Hematopoietic multipotent progenitor cell treated with erythropoietin and hydrocortisone succinate and interleukin-3 and kit ligand, for 4 days (in vitro differentiated cells): ENCODE measurements at places on chromosomes 6 and 20.
A peak's percentile ranks its signal among the peaks of the same experiment; 100 is the strongest.

GRCh38 chr6:30775104-30775503 lies 30.8 kb upstream of the IER3 start:
- no peak for DNase-seq

DNA sequence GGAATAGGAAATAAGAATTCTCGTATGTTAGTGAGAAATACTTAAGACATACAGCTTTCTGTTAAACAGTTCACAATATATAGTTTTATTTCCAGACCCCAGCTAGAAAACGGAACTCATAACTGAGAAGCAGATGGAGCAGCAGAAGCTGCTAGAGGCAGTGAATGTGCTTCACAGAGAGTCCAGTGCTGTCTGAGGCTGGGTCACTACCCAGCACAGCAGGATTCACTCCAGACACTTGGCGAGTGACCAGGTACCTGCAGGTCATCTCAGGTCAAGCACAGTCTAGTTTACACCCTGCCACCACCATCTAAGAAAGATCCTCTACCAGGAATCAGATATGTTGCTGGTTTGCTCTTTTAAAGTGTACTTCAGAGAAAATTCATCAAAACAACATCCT lies 243.1 kb upstream of the RAB32 start:
- DNase-seq, result no peak

- DNase-seq, result no peak
These were observed 43.9 kb upstream of the GGTLC1 start for GRCh38 chr20:24032400-24032898.

GRCh38 chr6:111114087-111114443 lies 26.8 kb downstream of the SLC16A10 start:
- DNase-seq, result peak; percentile 56

DNA sequence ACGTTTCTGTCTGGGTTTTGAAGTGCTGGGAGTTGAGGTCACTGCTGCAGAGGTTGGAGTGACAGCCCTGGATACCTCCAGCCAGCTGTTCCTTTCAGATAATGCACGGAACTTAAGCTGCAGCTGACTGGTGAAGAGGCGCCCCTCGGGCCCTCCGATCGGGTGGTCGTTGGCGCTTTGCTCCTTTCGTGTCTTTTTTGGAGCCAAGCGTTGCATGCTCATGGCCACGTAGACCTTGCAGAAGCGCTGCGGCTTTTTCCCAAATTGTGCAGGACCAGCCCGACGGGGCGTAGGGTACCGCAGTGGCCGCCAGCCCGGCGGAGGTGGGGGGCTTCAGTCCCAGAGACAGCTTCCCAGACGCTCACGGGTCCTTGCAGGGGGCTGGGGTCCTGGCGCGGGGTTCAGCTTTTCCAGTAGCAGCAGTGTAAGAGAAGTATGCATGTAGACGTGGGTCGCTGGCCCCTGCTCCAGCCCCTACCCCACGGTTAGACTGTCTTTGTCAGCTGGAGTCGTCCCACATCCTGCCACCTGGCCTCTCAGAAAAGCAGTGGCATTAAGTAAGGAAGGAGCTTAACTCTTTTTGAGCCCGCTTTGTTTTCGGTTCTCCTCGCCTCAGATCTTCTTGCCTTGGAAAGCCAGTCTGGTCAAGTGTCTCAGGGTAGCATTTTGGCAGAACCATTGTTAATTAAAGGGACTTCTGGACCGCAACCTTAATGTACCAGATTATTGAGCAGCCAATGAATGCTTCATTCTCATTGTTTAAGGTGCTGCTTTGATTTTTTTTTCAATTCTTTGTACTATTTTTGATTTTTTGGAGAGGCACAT lies 838 bp downstream of the TNFAIP3 start:
- DNase-seq, result peak; percentile 68

DNA sequence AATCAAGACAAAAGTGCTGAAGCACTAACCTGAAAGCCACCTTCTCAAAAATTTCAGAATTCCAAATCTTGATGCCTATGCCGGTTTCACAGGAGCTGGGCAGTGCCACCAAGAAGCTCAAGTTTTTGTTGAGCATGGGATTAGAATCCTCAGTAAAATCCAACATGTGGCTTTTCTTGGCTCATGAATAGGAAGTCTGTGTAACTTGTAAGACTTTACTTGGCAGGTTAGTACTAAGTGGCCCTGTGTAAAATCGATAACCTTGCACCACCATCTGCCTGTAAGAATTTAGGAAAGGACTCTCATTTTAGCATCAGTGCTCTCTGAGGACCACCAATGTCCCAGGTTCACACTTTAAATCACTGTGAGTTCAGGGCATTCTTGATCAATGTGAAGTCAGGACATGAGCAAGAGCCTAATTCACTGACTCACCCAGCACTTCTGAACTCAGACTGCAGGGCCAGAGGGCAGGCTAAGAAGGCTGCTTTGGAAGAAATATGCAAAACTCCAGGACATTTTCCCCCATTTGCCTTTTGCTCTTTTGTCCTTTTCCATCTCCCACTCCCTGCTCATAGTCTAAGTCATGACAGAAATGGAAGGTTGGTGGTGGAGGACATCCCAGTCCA lies 113.2 kb downstream of the EDN1 start:
- DNase-seq, result no peak

DNA sequence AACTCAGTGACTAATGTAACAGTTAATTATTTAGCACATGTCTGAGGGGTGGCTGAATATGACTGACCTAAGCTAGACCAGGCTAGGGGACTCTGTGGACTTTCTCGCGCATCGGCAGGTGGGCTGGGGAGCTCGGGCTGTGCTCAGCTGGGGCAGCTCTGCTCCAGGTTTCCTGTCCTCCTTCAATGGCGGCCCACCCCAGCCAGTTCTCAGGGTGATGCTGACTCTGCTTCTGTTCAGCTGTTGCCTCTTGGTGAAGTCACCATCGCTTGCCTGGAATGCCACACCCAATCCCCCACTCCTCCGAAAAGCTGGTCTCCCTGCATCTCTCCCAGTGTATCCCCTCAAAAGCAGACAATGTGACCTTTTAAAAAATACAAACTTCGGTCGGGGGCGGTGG lies 20.0 kb downstream of the PPP1R3G start:
- no peak for DNase-seq

DNA sequence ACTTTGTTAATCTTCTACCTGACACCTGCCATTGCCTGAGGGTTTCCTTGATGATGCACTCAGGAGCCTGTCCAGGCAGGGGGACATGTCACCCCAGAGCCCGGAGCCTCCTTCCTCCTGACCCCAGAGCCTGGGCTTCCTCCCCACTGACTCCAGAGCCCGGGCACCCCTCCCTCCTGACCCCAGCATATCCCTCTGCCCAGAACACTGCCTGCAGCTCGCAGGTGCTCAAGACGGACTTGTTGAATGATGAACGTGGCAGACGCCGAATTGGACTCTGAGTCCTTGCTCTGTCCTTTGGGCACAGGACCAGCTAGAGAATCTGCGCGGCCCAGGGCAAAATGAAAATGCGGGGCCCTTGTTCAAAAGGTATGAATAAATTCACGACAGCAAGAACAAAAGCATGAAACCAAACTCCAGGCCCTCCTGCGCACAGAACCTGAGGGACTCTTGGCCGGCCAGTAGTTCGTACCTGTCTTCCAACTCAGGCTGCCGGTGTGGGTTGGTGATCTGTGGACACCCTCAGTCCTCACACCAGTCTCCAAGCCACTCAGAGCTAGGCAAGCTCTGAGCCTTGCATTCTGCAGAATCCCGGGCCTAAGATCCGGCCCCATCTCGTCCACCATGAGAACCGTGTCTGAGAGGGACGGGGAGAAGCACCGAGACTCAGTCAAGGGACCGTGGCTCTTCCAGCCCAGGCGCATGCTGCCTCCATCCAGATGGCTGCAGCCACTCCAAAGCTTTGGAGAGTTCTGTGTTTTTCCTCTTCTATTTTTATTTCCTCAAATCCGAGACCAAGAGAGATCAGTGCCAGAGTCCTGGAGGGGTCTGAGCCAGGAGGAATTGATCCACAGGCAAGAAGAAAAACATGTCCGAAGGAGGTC lies 104.7 kb downstream of the BMP7 start:
- DNase-seq, result no peak

DNA sequence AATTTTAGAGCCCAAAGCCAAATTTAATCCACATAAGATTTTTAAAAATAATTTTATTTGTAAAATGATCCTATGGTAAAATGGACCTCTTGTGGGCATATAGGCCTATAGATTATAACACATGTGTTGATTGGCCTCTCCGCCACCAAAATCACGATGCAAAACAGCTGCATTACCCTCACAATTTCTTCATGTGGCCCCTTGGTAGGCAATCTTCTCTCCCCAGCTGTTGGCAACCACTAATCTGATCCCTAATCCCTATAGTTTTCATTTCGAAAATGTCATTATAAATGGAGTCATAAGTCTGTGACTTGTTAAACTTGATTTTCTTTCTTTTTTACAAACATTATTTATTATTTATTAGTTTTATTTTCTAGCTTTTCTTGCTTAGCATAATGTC lies 263.9 kb upstream of the SULF2 start:
- no peak for DNase-seq

- DNase-seq, result no peak
These were observed 224.9 kb upstream of the SYNCRIP start for GRCh38 chr6:85867595-85867994.

GRCh38 chr6:53014063-53014462 lies 19.0 kb upstream of the GSTA4 start:
- no peak for DNase-seq
